Activated CD4-positive, CD25-positive, alpha-beta regulatory T cell (primary cell): ENCODE measurements at places on chromosomes 13 and 19.

DNA sequence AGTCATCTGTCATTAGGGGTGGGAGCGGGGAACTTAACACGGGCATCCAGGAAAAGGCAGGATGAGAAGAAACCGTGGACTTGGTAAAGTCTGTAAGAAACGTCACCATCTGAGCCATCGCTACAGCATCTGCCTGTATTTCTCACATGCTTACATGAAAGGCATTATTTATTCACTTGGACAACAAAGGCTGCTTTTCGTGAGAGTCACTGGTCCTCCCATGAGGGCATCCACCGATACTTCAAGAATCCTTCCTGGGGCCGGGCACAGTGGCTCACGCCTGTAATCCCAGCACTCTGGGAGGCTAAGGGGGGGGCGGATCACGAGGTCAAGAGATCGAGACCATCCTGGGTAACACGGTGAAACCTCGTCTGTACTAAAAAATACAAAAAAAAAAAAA is 16.1 kb downstream of the ZNF446 start:
- no peak for DNase-seq

- no peak for DNase-seq
Measured at GRCh38 chr13:41455725-41456419, 1.5 kb upstream of the RGCC start.

GRCh38 chr19:41551711-41552110 is 24.3 kb upstream of the CEACAM21 start:
- DNase-seq, result no peak

DNA sequence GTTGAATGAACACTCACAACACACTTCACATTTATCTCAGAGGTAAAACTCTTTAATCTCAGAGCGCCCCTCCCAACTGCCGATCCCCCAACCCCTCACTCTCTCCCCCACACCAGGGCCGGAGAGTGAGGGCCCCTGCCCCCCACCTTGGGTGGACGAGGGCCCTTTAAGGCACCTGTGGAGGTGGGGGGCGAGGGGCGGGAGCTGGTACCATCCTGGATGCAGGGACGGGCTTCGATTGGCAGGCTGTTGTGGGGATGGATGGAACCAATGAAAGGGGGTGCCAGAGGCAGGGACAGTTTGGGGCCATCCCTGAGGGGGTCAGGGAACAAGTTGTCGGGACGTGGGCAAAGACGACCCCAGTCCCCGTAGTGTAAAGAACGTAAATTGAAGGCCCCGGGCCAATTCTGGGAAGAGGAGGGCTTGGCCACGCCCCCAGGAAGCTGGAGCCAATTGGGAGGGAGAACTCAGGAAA is 1.7 kb upstream of the PNKP start:
- no peak for DNase-seq

- DNase-seq, result no peak
Measured at GRCh38 chr13:43776501-43777079, 10.2 kb downstream of the ENOX1 start.

GRCh38 chr19:42542791-42543190 is 14.5 kb upstream of the CEACAM1 start:
- DNase-seq, result no peak

- peak; percentile 27 for DNase-seq
Measured at GRCh38 chr19:15464394-15465385, at the start of gene RASAL3. Gene RASAL3 (minus strand): TSS chr19:15464544. CDS start chr19:15464358, 186 bp downstream.

DNA sequence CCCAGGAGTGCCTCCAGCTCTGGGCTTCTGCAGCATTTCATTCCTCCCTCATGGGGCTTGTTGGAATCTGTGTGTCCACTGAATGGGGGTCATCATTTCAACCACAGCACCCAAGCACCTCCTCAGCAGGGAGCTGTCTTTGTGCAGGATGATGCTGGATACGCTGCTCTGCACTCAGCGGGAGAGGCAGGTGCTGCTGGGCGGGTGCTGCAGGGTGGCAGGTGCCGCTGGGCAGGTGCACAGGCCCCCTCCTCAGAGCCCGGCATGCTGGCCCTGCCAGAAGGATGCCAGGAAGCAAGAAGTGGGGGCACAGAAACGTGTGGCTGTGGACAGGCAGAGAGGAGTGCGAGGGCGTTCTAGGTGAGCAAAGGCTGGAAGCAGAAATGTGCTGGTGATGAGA is 121.8 kb upstream of the VSTM2B start:
- no peak for DNase-seq

GRCh38 chr13:98175043-98175442 is 2.0 kb downstream of the RNF113B start:
- no peak for DNase-seq

DNA sequence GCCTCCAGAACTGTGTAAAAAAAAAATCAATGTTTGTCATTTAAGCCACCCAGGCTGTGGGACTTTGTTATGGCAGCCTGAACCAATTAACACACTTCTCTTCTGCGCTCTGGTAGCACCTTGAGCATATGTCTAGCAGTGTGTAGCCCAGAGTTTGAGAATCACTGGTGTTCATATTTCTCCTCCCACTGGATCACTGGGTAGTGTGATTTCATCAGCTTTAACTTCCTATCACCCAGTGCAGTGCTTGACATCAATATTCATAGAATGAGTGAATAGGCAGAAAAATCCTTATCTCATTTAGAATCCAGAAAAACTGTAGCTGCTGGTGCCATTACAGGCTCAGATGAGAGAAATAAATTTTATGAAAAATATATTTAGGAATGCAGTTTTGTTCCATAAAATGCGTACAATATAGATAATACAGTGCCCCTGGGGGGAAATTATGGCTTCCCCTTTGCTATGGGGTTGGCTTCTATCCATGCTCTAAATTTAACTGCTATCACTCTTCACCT is 30.7 kb upstream of the WASF3 start:
- DNase-seq, result no peak

GRCh38 chr19:29876414-29876813 is 64.6 kb downstream of the CCNE1 start:
- no peak for DNase-seq

DNA sequence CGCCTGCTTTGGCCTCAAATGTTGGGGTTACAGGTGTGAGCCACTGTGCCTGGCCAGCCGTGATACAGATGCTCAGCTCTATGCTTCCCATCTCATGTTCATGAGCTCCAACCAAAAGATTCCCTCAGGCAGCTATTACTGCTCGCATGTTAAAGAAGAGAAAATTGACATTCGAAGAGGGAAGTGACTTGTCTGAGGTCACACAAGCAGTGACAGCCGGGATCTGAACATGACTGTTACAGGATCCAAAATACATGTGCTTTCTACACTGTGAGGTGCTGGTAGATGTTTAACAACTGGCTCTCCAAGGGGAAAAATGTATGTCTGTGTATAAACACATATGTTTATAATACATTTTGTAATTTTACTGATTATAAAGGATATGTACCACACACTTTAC is 11.3 kb downstream of the FPR1 start:
- no peak for DNase-seq

- no peak for DNase-seq
Measured at GRCh38 chr19:5484398-5485285, 29.4 kb downstream of the ZNRF4 start.

GRCh38 chr13:113421673-113422270 is 31.5 kb downstream of the ADPRHL1 start:
- no peak for DNase-seq

GRCh38 chr19:1265615-1266128 is 3.5 kb upstream of the CIRBP start:
- DNase-seq, result no peak

DNA sequence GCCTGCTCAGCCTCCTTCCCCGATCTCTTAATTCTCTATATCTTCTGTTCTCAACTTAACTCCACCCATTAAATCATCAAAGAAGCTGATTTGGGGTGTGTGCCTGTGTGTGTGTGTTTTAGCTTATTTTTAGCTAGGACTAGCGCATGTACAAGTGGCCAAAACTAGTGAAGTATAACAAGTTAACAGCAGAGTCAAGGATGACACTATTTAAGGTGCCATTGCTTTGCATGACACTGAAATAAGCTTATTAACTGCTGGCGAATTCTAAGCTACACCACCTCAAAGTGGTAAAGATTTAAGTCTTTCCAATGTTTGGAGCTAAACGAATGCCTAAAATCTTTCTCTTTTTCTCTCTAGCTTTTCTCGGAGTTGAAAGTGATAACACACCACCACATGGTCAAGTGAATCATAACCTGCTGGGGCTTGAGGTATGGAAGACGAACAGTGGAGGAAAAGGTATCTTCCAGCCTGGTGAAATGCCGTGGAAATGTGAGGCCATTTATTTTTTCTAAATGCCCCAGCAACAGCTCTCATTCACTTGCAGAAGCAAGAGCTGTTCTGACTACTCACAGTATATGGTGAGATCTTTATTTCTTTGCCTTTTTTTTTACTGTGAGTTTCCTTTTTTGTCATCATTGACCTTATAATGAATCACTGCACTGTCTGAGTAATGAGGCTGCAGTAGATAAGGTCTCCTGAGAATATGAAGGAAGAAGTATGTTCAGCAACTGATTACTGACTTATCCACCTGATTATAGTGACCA is 570.3 kb downstream of the PCDH9 start:
- DNase-seq, result no peak

- DNase-seq, result no peak
Measured at GRCh38 chr13:29858667-29859066, 8.2 kb upstream of the UBL3 start.

DNA sequence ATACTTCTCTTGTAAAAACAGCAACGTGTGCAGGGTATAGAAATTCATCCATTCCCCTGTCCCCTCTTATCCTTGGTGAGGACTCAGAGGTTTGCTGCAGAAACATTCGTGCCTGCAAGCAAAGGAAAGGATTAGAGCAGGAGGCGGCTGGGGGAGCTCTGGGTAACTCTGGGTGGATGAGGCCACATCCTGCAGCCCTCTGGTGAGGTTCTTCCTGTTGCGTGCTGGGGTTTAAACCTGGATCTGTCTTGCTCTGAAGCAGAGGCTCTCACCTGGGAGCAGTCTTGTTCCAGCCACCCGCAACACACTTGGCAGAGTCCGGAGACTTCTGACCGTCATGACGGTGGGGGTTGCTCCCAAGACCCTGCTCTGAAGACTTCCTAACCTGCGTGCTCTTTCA is 69.2 kb downstream of the ATP11A start:
- DNase-seq, result no peak

DNA sequence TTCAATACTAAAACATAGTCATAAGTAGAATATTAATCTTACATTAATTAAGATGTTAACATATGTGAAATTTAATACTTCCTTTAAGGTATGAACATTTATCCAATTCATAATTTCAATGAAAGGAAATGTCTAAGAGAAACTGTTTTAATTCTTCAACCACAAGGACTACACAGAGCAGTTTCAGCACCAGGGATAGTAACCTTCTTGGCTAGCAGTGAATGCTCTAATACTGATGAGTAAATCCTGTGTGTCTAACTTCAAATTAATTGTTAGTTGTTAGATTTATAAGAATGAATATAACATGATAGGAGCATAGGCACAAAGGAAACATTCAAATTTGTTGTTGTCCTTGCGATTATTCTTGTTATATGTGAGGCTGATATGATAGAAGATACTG is 15.6 kb upstream of the NBEA start:
- DNase-seq, result no peak

- DNase-seq, result no peak
Measured at GRCh38 chr13:20363603-20364002, 131.5 kb upstream of the GJB6 start.

DNA sequence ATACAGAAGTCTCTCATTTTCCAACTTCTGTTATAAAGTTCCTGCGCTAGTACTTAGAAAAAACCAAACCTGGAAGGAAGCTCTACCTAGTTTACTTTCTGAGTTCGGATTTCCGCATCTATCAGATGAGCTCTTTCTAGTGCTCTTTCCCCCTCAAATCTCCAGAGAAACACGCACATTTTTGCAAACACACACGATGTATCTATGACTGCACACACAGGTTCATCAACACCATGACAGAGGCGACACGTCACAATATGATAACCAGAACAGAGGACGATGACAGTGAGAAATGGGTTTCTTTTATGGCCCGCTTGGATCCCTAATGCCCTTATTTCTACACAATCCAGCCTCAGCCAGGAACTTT is 629 bp upstream of the LRRC63 start:
- DNase-seq, result no peak

GRCh38 chr19:6587998-6588507 is 2.9 kb downstream of the CD70 start:
- DNase-seq, result no peak

- DNase-seq, result peak; percentile 28
Measured at GRCh38 chr19:16367261-16367683, 42.6 kb downstream of the KLF2 start.

- no peak for DNase-seq
Measured at GRCh38 chr13:48586591-48587103, 53.8 kb upstream of the RCBTB2 start.

GRCh38 chr19:4391306-4391693 is 9.0 kb downstream of the SH3GL1 start:
- DNase-seq, result no peak

DNA sequence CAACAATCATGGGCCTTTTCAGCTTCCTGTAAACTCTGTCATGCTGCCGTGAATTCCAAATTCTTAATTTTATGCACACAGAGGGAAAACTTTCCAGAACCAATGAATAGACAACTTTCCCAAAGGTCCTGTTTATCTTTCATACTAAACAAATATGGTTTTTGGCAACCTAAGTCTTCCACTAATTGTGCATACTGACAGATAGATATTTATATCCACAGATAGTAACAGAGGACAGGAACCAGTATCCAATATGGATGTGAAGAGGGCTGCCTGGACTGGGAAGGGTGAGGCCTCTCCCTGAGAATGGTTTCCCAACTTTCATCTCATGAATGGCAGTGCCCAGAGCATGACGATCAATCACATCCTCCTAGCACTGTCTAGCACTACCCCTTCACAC is 80.4 kb downstream of the MRPL57 start:
- DNase-seq, result no peak

DNA sequence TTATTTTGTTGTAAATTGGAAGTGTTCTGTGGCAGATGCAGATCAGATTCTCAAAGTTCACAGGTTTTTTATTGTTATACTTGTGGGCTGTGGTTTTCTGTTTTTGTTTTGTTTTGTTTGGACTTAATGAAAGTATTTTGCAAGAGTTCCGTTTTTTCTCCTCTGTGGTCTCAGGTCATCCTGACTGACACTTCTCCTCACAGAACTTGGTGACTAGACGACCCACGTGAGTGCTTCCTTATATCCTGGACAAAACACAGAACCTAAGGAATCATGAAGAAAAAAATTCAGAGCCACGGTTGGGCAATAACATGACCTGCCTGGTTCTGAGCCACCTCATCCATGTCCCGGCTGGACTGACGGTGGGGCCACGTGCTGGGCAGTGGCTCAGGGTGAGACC is 2.5 kb upstream of the RFPL4AL1 start:
- DNase-seq, result no peak
